ENCODE measurements at places on chromosomes 3 and 15. TPM values are rescaled to one million over a fixed set of nuclear protein-coding genes. Genes with fewer than 3 reads are reported as not detected.

FRMD4B gene
- 53.5 TPM for total RNA-seq

PLSCR5 gene
- not detected for total RNA-seq

SCG5 gene
- total RNA-seq, result 6.1 TPM

IGF1R gene
- total RNA-seq, result 97.7 TPM

COL7A1 gene
- 148 TPM for total RNA-seq

SUSD5 gene
- 0.98 TPM for total RNA-seq

PATL2 gene
- total RNA-seq, result not detected

TRIM71 gene
- total RNA-seq, result not detected
